ENCODE measurements at places on chromosomes 11 and 22. TPM values are rescaled to one million over a fixed set of nuclear protein-coding genes. Genes with fewer than 3 reads are reported as not detected.

TMEM86A gene
- total RNA-seq, result 3.9 TPM

FGF4 gene
- total RNA-seq, result not detected

DNA sequence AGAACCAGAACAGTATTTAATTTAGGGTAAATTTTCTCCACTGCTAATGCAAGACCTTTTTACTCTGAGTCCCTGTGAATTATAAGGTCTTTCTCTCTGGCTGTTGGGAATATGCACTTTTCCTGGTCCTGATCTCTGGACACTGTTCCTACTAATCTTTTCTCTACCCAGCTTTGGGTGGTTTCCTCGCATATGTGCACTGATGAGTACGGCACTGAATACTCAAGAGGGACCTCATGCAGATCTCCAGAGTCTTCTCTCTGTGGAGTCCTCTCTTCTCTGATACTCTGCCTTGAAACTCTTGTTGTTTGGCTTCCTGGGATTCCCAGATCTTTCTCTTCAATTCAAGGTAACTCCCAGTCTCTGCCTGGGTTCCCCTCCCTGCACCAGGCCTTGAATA lies 14.0 kb downstream of the KCTD14 start:
- no peak overlapping the region for H3K27ac ChIP-seq
- no peak for DNase-seq
- H3K36me3 ChIP-seq, result no peaks in the 10 kb centered on the region
- no peaks in the 10 kb centered on the region for H3K4me1 ChIP-seq

GRCh38 chr11:75480185-75481175 lies 45.3 kb downstream of the GDPD5 start:
- no peaks in the 10 kb centered on the region for H3K36me3 ChIP-seq
- no peak overlapping the region for H3K27ac ChIP-seq
- peaks cover 38% of the 10 kb centered on the region for H3K4me1 ChIP-seq
- H3K27me3 ChIP-seq, result no peaks in the 10 kb centered on the region
- H3K4me3 ChIP-seq, result no peak overlapping the region
- DNase-seq, result no peak

SCGB1C1 gene
- not detected for total RNA-seq

- DNase-seq, result no peak
- H3K27me3 ChIP-seq, result no peaks in the 10 kb centered on the region
- peaks cover 3% of the 10 kb centered on the region for H3K4me1 ChIP-seq
- no peaks in the 10 kb centered on the region for H3K36me3 ChIP-seq
- H3K4me3 ChIP-seq, result peak overlapping the region; percentile 35
Measured at GRCh38 chr11:34585735-34586487, 35.0 kb upstream of the EHF start.

GRCh38 chr11:125228445-125228844 lies 63.9 kb downstream of the PKNOX2 start:
- no peaks in the 10 kb centered on the region for H3K27me3 ChIP-seq
- peak overlapping the region; percentile 60 for H3K27ac ChIP-seq
- no peaks in the 10 kb centered on the region for H3K36me3 ChIP-seq
- H3K4me3 ChIP-seq, result no peak overlapping the region
- peaks cover 62% of the 10 kb centered on the region for H3K4me1 ChIP-seq

- peak overlapping the region; percentile 11 for H3K4me3 ChIP-seq
- peaks cover 86% of the 10 kb centered on the region for H3K4me1 ChIP-seq
- H3K27ac ChIP-seq, result peak overlapping the region; percentile 97
- H3K27me3 ChIP-seq, result no peaks in the 10 kb centered on the region
Measured at GRCh38 chr11:119368121-119369034, 13.1 kb downstream of the USP2 start.

WBP2NL gene
- total RNA-seq, result 0.59 TPM

PISD gene
- total RNA-seq, result 16.3 TPM

DNA sequence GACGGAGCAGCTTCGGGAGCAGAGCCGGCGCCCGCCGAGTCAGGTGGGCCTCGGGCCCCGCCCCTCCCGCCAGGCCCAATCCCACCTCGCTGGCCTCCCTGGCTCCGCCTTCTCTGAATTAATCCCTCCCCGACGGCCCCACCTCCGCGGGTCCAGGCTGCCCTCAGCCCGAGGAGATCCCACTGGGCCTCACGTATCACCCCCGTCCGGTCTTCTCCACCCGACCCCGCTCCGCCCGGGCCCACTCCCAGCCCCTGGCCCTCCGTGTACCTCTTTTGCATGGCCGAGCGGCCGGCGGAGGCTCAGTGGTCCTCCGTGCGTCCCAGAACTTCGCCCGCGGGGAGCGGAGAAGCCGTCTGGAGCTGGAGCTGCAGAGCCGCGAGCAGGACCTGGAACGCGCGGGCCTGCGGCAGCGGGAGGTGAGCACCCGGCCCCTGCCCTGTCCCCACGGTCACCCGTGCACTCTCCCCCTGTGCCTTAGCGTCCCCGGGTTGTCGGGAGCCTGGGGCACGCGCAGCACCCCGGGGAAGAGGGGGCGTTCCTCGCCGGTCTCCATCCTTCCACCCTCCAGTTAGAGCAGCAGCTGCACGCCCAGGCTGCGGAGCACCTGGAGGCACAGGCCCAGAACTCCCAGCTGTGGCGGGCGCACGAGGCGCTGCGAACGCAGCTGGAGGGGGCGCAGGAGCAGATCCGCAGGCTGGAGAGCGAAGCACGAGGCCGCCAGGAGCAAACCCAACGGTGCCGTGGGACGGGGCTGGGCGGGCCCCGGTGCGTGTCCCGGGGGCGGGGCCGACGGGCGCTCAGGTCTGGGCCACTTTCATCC lies 2.2 kb upstream of the CD151 start:
- no peaks in the 10 kb centered on the region for H3K36me3 ChIP-seq
- peak; percentile 83 for DNase-seq
- H3K27me3 ChIP-seq, result peaks cover 13% of the 10 kb centered on the region
- H3K4me1 ChIP-seq, result peaks cover 47% of the 10 kb centered on the region

PRG3 gene
- not detected for total RNA-seq

GRCh38 chr11:118338637-118339061 lies 3.9 kb downstream of the CD3D start:
- no peak overlapping the region for H3K27ac ChIP-seq
- no peaks in the 10 kb centered on the region for H3K4me1 ChIP-seq
- DNase-seq, result no peak

- no peaks in the 10 kb centered on the region for H3K27me3 ChIP-seq
- no peak for DNase-seq
- no peak overlapping the region for H3K27ac ChIP-seq
- H3K4me3 ChIP-seq, result no peak overlapping the region
- H3K4me1 ChIP-seq, result no peaks in the 10 kb centered on the region
Measured at GRCh38 chr11:78583889-78584288, 9.2 kb upstream of the NARS2 start.

DNA sequence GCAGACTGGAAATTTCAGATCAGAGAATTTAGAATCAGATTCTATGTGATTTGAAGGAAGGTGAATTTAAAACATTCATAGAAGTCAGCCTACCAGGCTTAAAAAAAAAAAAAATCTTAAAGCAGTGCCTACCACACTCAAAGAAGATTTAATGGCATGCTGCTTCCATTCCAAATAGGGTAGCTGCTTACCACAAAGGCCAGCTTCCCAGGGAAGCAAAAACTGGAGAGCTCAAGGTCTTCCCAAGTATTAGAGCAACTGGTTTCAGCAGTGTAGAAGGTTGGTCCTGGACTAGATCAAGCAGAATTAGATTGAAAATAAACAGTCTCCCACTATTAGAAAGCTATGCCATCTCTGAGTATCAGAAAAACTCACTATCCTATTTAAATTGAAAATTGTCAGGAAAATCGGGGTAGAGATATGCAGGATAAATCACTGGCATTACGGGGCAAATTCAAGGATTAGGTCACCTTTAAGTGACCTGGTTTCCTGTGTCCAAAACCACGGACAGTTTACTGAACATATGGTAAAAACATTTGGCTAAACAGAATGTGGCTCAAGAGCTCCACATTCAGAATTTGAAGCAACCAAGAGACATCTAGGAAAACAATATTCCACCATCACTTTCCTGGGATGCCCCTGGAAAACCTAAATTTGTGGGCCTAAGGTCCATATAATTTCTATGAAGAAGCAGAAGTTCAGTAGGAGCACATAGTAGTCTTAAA lies 1.3 kb downstream of the C11orf42 start:
- no peak overlapping the region for H3K4me3 ChIP-seq
- DNase-seq, result no peak
- H3K4me1 ChIP-seq, result no peaks in the 10 kb centered on the region
- H3K27me3 ChIP-seq, result no peaks in the 10 kb centered on the region
- H3K36me3 ChIP-seq, result peaks cover 7% of the 10 kb centered on the region

- H3K27me3 ChIP-seq, result no peaks in the 10 kb centered on the region
- no peaks in the 10 kb centered on the region for H3K36me3 ChIP-seq
- H3K27ac ChIP-seq, result no peak overlapping the region
- H3K4me1 ChIP-seq, result no peaks in the 10 kb centered on the region
- DNase-seq, result peak; percentile 32
- H3K4me3 ChIP-seq, result no peak overlapping the region
Measured at GRCh38 chr11:77170107-77170506, 42.1 kb downstream of the MYO7A start.

VWCE gene
- total RNA-seq, result 1.4 TPM

DNA sequence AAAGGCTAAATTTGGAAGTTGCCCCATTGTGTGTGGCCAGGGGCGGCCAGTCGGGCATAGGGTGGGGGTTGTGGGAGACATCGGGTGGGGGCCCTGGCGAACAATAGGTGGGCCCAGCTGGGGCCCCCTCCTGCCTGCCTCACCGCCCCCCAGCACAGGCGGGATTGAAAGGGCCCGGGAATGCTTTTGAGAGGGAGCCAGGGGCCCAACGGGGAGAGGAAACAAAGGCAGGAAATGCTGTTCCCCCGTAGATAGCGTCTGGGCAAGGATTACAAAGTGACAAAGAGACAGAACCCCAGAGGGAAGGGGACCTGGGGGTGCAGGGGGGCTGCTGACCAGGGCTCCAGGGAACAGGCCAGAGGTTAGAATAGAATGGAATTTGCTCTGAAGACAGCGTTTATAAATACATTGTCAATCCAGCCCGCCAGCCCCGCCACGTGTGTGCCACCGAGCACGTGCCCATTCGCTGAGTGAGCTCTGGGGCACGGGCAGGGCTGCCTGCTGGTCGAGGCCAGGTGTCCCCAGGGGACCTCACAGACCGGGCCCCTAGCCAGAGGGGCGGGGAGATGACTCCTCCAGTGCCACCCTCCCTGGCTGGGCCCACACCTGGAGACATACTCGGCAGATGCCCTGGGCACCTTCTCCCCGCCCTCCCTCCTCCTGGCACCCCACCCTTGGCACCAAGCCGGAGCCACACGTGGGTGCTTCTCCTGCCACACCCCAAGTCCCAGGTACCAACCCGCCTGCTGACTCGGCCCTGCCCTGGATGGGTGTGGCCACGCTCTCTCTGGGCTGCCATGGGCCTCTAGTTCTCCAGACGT lies 9.7 kb downstream of the PDGFB start:
- no peaks in the 10 kb centered on the region for H3K36me3 ChIP-seq
- H3K27me3 ChIP-seq, result no peaks in the 10 kb centered on the region
- peak; percentile 85 for DNase-seq
- H3K27ac ChIP-seq, result peak overlapping the region; percentile 87

DNA sequence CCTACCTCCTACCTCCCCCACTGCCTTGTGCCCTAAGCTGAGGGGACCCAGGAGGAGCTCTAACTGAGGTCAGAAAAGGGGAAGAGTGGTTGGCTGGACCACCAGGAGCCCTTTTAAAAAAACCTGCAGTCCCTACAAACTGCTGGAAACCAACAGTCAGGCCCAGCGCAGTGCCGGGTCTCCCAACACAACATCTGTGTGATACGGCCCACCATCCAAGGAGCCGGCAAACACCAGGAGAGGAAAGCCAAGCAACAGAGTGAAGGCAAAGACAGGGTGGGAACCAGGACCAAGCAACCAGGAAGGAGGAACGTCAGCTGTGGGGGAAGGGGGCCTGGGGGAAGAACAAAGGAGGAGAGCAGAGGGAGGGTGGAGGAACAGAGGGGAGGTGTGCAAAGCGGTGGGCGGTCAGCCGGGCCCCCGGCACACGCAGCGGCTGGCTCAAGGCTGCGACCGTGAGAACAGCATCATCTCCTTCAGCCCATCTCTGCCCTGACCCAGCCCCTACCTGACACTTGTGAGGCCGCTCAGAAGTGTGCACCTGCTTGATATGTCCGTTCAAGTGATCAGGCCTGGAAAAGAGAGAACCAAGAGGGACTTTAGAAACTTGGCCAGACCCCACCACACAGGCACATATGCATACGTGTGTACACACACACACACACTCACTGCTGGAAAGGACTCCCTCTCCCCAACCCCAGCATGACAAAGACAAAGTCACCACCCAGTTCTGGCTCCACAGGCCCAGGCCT lies 3.6 kb downstream of the PATZ1 start:
- H3K36me3 ChIP-seq, result peaks cover 52% of the 10 kb centered on the region
- peak overlapping the region; percentile 15 for H3K27ac ChIP-seq
- H3K4me3 ChIP-seq, result no peak overlapping the region
- no peak for DNase-seq

SCGB2A2 gene
- not detected for total RNA-seq

DNA sequence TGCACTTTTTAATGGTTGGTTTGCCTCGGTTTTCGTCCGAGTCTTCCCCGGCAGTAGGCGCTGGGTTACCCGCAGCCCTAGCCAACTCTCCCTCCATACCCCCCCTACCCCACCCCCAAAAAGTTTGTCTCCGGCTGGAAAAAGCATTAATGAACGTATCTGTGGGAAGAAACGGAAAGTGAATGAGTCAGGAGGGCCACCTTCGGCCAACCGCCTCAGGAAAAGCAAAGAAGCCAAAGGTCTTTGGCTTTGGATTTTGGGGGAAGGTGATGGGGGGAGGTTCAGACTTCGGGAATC lies 508 bp upstream of the FLI1 start:
- DNase-seq, result no peak
- peak overlapping the region; percentile 74 for H3K4me3 ChIP-seq
- peaks cover 15% of the 10 kb centered on the region for H3K4me1 ChIP-seq
- no peaks in the 10 kb centered on the region for H3K36me3 ChIP-seq

CSNK2A3 gene
- 2.0 TPM for total RNA-seq

OR8D4 gene
- not detected for total RNA-seq

MUC6 gene
- total RNA-seq, result not detected

- peaks cover 49% of the 10 kb centered on the region for H3K27me3 ChIP-seq
- no peaks in the 10 kb centered on the region for H3K4me1 ChIP-seq
Measured at GRCh38 chr11:69691463-69691862, 12.4 kb downstream of the FGF19 start.

SF3A1 gene
- total RNA-seq, result 107 TPM

DNA sequence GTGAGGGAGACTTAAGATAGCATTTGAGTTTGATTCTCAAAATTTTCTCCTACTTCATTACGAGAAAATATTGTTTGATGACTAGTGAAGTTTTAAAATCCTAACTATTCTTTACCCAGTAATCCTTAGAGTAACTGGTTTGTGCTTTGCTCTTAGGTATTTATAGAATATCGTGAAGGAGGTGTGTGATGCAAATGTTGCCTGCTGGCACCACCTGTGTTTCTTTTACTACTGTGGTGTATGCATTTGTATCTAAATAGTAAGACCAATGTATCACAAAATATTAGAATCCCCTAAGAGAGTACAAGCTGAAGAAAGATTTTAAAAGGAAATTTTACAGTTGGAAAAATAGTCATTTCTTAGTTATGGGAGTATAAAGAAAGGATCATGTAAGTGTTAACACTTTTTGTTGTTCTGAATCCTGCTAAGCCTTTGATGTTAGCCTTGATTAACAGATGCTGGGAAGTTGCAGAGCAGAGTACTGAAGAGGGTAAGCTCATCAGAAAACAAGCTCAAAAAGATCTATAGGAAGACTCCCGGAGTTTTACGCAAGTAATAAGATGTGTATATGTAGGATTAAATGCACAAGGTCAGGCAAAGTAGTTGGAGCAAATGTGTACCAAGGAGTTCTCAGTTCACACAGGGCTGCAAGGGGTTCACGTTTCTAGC lies 102.2 kb upstream of the SLC6A5 start:
- H3K4me3 ChIP-seq, result no peak overlapping the region
- H3K27ac ChIP-seq, result no peak overlapping the region
- H3K36me3 ChIP-seq, result no peaks in the 10 kb centered on the region

RASL10A gene
- 0.61 TPM for total RNA-seq

- H3K4me1 ChIP-seq, result no peaks in the 10 kb centered on the region
- no peaks in the 10 kb centered on the region for H3K36me3 ChIP-seq
Measured at GRCh38 chr11:2428322-2428795, 16.0 kb downstream of the TRPM5 start.

Measured in psoas muscle (tissue), 8 donors.